ENCODE measurements at places on chromosomes 1 and 21.

DNA sequence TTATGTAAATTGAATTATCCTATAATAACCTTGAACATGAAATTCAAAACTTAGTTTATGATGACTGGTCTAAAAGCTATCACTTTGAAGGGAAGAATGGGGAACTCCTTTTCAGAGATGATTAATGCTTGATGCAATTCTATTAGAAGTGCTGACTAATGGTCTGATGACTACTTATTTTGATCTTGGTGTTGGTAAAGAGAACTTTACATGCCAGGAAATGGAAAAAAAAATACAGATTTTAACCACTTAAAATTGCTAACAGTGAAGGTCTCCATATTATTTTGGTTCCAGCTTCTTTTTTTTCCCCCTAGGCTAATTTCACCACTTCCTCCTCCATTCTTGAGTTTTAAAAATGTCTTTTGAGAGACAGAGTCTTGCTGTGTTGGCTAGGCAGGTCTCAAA, 22.9 kb downstream of the S1PR1 start:
- DNase-seq = peak; percentile 69

DNA sequence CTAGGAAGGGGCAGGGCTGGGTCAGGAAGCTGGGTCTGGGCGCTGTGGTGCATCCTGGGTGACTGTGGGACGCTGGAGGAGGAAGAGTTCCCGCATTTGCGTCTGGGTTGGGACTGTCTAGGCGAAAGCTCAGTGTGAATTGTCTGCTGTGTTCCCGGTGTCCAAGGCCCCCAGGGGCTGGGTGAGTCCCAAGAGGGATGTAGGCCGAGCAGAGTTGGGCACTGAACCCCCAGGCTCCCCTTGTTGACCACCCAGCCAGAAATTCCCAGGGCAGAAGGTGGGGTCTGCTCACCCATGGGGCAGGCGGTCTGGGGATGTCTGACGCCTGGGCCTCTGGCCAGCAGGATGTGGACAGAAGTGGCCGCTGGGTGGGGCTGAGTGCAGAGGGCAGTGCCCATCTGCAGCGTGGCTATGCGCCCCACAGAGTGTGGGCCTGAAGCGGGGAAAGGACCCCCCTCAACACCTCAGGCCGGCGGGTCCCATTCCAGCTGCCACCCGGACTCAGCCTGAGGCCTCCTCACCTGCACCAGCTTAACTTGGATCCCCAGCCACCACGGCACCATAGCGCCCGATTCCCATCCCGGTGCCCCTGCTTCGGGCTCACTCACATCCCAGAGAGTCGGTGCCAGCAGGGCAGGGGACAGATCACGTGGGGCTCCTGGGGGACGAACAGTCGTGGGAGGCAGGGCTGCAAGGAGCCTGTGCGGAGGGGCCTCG, 37.0 kb upstream of the POFUT2 start:
- no peak for DNase-seq

GRCh38 chr1:181647314-181648035, 164.2 kb downstream of the CACNA1E start:
- DNase-seq = peak; percentile 80

DNA sequence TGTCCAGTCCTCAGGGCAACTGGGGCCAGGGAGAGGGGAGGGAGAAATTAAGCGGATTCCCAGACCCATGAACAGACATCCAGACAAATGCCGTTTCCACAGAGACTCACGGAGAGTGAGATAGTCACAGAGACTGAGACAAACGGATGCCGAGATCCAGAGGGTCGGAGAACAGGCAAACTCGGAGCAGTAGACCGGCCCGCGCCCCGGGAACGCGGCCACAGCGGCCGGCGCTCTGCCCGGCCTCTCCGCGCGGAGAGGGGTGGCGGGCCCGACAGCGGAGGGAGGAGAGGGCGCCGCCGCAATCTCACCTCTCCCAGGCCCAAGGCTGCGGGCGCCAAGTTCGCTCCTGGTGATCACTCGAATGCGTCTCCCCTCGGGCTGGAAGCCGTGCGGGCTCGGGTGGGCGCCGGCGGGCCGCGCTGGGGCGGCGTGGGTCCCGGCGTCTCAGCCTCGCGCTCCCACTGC, 831 bp upstream of the FOXD2 start:
- DNase-seq = no peak

DNA sequence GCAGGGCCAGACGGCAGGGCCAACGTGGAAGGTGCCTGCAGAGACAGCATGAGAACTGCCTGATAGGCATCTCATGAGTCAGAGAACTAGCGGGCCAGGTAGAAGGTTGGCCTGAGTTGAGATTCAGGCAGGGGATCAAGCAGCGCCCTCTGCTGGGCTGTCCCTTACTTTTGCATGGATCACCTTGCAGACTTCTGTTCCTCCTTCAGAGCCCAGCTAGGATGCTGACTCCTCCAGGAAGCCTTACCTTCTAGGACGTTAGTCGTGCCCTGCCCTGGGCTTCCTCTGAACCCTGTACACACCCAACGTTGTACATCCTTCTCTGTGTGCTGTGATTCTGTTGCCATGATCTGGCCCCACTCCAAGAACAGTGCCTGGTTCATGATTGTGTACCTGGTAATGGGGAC, 231.3 kb upstream of the VAMP3 start:
- DNase-seq = no peak

- DNase-seq = no peak
Observed at GRCh38 chr1:163866564-163866963, 544.8 kb downstream of the NUF2 start.

DNA sequence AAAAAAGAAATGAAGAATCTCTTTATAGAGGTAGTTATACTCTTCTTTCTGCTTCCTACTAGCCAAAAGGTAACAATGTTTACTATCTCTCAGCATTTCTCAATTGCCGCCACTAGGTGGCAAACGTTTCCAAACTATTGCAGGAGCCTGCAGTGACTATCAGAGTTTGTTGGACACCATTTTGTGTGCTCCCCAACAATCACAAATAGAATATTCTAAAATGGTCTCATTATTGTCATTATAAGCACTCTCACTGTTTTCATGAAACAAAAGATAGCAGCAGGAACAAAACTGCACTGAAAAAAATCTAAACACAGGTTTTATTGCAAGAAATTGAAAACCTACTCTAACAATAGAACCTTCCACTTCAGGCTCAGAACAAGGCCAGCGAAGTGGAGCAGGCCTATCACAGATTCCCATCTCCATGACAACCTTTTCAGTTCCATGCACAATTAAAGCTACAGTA, 83.9 kb upstream of the PLPPR4 start:
- DNase-seq = peak; percentile 66

DNA sequence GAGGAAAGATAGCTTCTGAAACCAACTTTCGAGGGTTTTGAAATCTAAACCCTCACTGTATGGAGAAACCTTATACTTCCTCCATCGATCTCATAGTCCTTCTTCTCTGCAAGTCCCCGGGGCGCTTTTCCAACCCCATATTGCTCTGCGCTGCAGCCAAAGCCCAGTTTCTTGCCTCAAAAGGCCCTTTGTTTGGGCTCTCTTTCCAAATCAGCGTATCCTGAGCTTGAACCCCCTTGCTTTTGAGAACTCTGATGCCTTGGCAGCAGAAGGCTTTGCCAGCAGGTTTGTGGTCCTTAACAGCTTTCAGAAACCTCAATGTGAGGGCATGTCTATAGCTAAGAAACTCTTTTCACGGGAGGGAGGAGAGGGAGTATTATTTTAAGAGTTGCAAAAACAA, 21.6 kb downstream of the PLPP3 start:
- DNase-seq = no peak

- DNase-seq = no peak
Observed at GRCh38 chr1:203554071-203554470, 60.1 kb downstream of the OPTC start.

GRCh38 chr1:159556931-159557369, 21.1 kb upstream of the OR10J5 start:
- no peak for DNase-seq

- no peak for DNase-seq
Observed at GRCh38 chr1:150981805-150982712, at the start of gene ANXA9. ANXA9 (plus strand) TSS chr1:150982292; CDS start chr1:150983106, 814 bp downstream.

DNA sequence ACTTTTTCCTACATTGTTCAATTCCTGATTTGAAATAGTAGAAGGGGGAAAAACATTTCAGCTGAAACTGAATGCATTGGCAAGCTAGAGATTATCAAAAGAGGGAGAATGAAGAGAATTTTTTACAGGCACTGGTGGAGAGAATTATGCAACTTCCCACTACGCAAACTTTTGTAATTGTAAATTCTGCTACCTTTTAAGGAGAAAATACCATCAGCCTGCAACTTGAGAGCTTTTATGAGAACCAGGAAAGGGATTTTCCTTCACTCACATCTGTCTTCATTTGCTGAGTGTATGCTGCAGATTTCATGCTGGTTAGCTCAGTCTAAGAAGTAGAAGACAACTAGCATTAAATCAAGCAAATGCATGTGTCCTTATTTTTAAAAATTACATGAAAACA, 43.7 kb downstream of the ADAMTS1 start:
- DNase-seq = no peak

- no peak for DNase-seq
Observed at GRCh38 chr1:171256940-171257606, 8.8 kb downstream of the FMO1 start.

DNA sequence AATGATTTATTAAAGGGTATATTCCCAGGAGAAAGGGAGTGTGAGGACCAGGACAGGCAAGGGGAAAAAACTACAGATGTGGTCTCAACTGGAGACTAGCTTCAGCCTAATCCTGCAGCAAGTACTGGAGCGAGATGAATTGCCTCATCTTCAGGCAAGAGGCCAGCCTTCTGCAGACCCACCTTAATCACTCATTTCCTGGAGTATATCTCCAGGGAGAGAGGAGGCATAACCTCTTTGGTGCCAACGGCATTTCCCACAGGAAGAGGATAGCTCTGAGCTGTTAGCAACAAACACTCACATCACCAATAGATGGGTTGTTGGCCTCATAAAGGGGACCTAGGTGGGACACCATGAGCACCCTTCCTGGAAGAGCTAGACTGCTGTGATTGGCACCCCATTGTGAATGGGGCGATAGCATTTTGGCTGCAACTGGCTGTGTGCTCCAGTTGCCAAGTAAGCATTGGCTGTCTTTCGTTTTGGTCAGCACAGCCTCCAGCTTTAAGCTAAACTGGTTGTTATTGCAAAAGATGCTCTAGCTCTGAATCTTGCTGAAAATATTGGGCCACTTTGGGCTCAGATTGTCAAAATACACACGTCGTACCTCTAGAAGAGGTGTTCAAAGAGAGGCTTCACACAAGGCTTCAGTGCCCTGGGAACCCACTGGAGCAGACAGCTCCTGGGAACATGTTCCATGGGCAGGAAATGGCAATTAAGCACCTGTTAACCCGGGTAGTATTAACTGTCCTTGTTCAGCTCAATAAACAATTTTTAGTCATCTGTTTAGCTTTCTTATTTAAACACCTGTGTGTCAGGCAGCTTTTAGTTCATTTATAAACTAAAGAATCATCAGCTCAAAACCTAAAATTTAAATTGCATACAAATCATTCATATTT, 314.8 kb upstream of the C1orf87 start:
- no peak for DNase-seq

DNA sequence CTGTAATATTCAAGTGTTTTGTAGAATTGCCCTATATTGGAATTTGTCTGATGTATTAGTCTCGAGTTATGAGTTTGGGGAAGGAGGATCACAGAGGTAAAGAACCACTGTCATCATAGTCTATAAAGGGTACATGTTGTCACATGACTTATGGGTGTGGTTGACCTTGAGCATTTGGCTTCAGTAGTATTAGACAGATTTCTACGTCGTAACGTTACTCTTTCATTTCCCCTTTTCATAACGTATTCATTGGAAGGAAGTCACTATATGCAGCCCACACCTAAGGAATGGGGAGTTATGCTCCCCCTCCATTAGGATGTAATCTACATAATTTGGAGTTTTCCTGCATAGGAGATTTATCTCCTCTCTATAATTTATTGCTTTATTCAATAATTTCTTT, 110.1 kb upstream of the VAV3 start:
- peak; percentile 97 for DNase-seq

- no peak for DNase-seq
Observed at GRCh38 chr21:38280454-38280853, 23.7 kb downstream of the KCNJ15 start.

- DNase-seq = peak; percentile 37
Observed at GRCh38 chr1:170853867-170854266, 81.5 kb upstream of the MROH9 start.

GRCh38 chr21:32733356-32733755, 5.5 kb upstream of the SYNJ1 start:
- no peak for DNase-seq

DNA sequence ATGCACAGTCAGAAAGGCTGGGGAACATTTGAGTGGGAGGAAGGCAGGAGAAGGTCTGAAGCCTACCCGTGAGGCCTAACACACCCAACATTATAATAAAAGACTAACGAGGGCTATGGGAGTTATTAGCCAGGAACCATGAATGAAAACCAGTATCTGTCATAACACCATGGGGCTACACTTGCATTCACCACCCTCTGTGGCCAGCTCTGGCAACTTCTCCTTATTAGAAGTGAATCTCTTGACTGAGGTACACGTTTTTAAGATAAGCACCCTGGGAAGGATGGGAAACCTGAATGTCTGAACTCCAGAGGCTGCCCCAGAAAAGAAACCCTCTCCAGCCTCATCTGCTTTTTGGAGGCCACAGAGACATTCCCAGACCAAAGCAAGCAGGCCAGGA, 204.3 kb upstream of the RAB4A start:
- DNase-seq = peak; percentile 13

DNA sequence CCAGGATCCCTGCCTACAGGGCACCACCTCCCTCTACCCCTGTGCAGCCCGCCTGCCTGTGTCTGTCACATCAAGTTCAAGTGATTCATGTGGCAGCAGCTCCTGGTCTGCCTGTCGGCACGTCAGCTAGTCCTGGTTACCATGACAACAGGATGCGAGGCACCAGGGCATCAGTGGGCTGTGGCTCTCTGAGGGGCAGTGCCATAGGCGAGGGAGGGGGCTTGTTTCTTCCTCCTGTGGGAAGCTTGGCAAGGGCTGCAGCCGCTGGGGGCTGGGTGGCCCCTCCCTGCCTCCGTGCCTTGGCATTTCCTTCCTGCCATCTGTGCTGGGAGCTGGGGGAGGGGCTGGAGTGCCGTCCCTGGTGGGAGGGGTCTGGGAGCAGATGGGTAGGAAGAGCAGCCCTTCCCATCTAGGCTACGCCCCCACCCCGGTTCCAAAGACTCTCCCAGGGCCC, 43.1 kb downstream of the FOXO6 start:
- no peak for DNase-seq

Measured in MV-4-11 (cell line).